ENCODE measurements at places on chromosomes 12 and 14.

- no peak for DNase-seq
These were observed 93.4 kb downstream of the GPATCH2L start for GRCh38 chr14:76245097-76245496.

- DNase-seq = no peak
These were observed 10.1 kb upstream of the SPSB2 start for GRCh38 chr12:6883252-6883651.

DNA sequence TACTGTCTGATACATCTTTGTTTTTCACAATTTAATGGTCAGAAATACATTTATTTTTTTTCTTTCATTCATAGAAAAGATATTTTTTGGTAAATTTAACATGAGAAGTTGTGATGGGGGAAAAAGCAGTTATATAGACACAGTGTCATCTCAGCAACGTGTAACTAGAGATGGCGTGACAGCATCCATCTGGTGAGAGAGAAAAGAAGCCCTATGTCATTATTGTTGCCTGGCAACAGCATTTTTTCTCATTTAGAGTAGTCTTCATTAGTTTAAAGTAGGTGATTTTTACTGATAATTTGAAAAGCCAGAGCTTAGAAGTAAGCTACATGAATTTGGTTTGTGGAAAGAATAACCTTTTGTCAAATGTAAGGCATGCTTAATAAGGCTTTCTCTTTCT is 128.6 kb downstream of the ACSS3 start:
- DNase-seq = no peak

GRCh38 chr12:89492883-89493282 is 31.7 kb downstream of the GALNT4 start:
- no peak for DNase-seq

Measured in left hindlimb (tissue), 1 donor.